ENCODE measurements at places on chromosomes 2 and 18. TPM values are rescaled to one million over a fixed set of nuclear protein-coding genes. Genes with fewer than 3 reads are reported as not detected.

C2orf78 gene
- not detected for total RNA-seq

CFC1 gene
- total RNA-seq, result not detected

ZC3H15 gene
- 92.5 TPM for total RNA-seq

ACVR1C gene
- 1.1 TPM for total RNA-seq

FOXD4L1 gene
- total RNA-seq, result not detected

KIF5C gene
- 7.7 TPM for total RNA-seq

IL36RN gene
- total RNA-seq, result not detected

TMEM169 gene
- 4.6 TPM for total RNA-seq

ARHGAP25 gene
- total RNA-seq, result 142 TPM

IHH gene
- not detected for total RNA-seq

EMX1 gene
- total RNA-seq, result not detected

HAAO gene
- total RNA-seq, result not detected

SESTD1 gene
- total RNA-seq, result 7.3 TPM

GAL3ST2 gene
- total RNA-seq, result 1.1 TPM

ARHGEF4 gene
- total RNA-seq, result 1.7 TPM

DNAH6 gene
- total RNA-seq, result 0.52 TPM

GAREM2 gene
- 4.0 TPM for total RNA-seq

PHOSPHO2 gene
- total RNA-seq, result 5.5 TPM

RAB17 gene
- total RNA-seq, result not detected

IL1RN gene
- not detected for total RNA-seq

AMER3 gene
- not detected for total RNA-seq

PMS1 gene
- total RNA-seq, result 24.3 TPM

GPR35 gene
- 11.0 TPM for total RNA-seq
